ENCODE measurements at places on chromosomes 1 and 21.

DNA sequence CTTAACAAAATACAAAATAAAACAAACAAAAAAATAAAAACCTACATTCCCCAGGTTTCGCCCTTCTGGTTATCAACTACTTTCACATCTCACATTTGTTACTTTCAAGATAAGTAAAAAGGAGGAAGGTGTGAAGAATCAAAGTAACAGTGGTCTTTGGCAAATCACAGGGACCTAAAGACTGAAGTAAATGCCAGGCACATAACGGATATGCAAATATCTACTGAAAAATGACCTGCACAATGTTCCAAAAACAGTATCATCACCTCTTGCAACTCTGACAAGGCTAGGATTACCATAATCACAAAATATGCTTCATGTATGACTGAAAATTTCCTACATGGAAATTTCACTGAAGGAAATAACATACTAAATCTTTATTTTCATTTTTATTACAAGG lies 29.3 kb downstream of the COP1 start:
- peak; percentile 56 for DNase-seq
- H3K27ac ChIP-seq, result peak overlapping the region; percentile 24
- H3K4me1 ChIP-seq, result peaks cover 15% of the 10 kb centered on the region
- H3K4me3 ChIP-seq, result no peak overlapping the region

DNA sequence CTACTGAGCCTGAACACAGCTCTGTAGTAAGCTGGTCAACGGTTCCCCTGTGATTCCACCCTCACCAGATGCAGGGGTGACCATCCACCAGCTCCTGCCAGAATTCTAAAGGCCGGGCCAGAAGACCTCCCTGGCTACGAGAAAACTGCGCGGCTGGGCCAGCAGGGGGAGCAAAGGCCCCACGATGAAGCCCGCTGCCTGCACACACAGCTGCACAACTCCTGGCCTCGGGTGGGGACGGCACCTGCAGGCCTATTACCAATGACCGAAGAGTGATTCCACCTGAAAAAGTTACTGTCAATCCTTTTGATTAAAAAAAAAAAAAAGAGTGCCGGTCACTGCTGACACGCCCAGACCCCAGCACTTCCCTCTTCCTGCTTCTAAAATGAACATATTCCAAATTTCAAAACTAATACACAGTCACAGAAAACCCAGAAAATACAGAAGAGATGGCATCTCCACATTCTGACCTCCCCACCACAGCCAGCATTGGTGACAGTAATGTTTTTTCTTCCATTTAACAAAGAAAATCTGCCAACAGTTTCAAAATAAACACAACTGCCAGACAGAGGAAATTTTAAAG lies 49.8 kb upstream of the RIPK4 start:
- H3K27ac ChIP-seq, result no peak overlapping the region
- no peak for DNase-seq
- H3K4me3 ChIP-seq, result no peak overlapping the region

- DNase-seq, result no peak
- no peak overlapping the region for H3K27ac ChIP-seq
- no peak overlapping the region for H3K4me3 ChIP-seq
- H3K4me1 ChIP-seq, result peaks cover 10% of the 10 kb centered on the region
These were observed 115.4 kb upstream of the HOOK1 start for GRCh38 chr1:59699227-59699847.

DNA sequence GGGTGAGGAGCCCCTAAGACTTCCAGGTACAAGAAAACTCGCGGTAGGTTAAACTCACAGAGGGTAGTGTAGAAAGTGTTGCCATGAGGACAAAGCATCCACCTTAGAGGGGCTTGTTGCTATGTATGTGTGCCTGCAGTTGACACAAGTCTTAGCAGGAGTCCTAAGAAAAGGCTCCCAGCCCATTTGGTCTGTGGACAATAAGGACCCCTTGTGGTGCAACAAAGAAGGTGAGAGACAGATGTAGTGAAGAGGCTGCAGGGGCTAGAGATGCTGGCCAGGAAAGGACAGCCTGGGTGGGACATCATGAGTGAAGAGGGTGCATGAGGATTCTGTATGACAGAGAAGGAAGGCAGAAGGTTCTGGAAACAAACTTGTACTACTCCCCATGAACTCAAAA lies 36.3 kb upstream of the IL10 start:
- no peaks in the 10 kb centered on the region for H3K36me3 ChIP-seq
- H3K4me1 ChIP-seq, result peaks cover 11% of the 10 kb centered on the region
- no peak for DNase-seq
- H3K27ac ChIP-seq, result no peak overlapping the region
- no peaks in the 10 kb centered on the region for H3K27me3 ChIP-seq
- H3K4me3 ChIP-seq, result no peak overlapping the region

- no peaks in the 10 kb centered on the region for H3K36me3 ChIP-seq
These were observed 39.4 kb upstream of the BCL10 start for GRCh38 chr1:85315789-85316188.

GRCh38 chr1:87362063-87362833 lies 33.6 kb downstream of the LMO4 start:
- H3K4me1 ChIP-seq, result no peaks in the 10 kb centered on the region
- no peak for DNase-seq
- H3K4me3 ChIP-seq, result no peak overlapping the region
- H3K27me3 ChIP-seq, result no peaks in the 10 kb centered on the region
- no peaks in the 10 kb centered on the region for H3K36me3 ChIP-seq

- H3K4me1 ChIP-seq, result no peaks in the 10 kb centered on the region
- H3K36me3 ChIP-seq, result no peaks in the 10 kb centered on the region
- no peak overlapping the region for H3K4me3 ChIP-seq
- no peak overlapping the region for H3K27ac ChIP-seq
These were observed 105.8 kb downstream of the OMA1 start for GRCh38 chr1:58440696-58441095.

GRCh38 chr1:60753036-60753900 lies 329.1 kb upstream of the NFIA start:
- H3K36me3 ChIP-seq, result no peaks in the 10 kb centered on the region
- no peaks in the 10 kb centered on the region for H3K4me1 ChIP-seq
- no peak for DNase-seq
- no peak overlapping the region for H3K4me3 ChIP-seq
- H3K27ac ChIP-seq, result no peak overlapping the region

DNA sequence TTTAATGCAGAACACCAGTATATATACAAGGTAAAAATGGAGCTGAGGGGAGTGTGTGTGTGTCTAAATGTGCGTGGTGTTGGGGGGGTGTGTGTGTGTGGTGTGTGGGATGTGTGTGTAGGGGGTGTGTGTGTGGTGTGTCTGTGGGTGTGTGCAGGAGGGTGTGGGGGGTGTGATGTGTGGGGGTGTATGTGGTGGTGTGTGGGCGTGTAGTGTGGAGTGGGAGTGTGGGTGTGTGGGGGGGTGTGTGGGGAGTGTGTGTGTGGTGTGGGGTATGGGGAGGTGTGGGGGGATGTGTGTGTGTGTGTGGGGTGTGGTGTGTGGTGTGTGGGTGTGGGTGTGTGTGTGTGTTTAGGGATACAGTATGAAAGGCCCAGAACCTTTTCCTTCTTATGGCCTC lies 202.3 kb upstream of the CACYBP start:
- H3K27me3 ChIP-seq, result no peaks in the 10 kb centered on the region
- H3K4me1 ChIP-seq, result peaks cover 17% of the 10 kb centered on the region
- no peaks in the 10 kb centered on the region for H3K36me3 ChIP-seq

- H3K27me3 ChIP-seq, result no peaks in the 10 kb centered on the region
- H3K27ac ChIP-seq, result no peak overlapping the region
- H3K36me3 ChIP-seq, result no peaks in the 10 kb centered on the region
- DNase-seq, result no peak
- H3K4me3 ChIP-seq, result no peak overlapping the region
These were observed 81.6 kb upstream of the IVNS1ABP start for GRCh38 chr1:185398599-185398998.

- no peaks in the 10 kb centered on the region for H3K36me3 ChIP-seq
- H3K4me1 ChIP-seq, result no peaks in the 10 kb centered on the region
- H3K27me3 ChIP-seq, result no peaks in the 10 kb centered on the region
These were observed 37.3 kb downstream of the F13B start for GRCh38 chr1:197029749-197030148.

GRCh38 chr1:66517959-66518358 lies 16.0 kb upstream of the SGIP1 start:
- H3K27me3 ChIP-seq, result no peaks in the 10 kb centered on the region
- DNase-seq, result no peak
- H3K27ac ChIP-seq, result no peak overlapping the region
- no peaks in the 10 kb centered on the region for H3K4me1 ChIP-seq

GRCh38 chr1:85555867-85556573 lies 24.5 kb upstream of the CCN1 start:
- no peaks in the 10 kb centered on the region for H3K36me3 ChIP-seq
- H3K4me3 ChIP-seq, result no peak overlapping the region
- H3K27me3 ChIP-seq, result no peaks in the 10 kb centered on the region
- no peak overlapping the region for H3K27ac ChIP-seq
- no peak for DNase-seq

GRCh38 chr1:109782514-109782913 lies 18.8 kb upstream of the EPS8L3 start:
- H3K36me3 ChIP-seq, result no peaks in the 10 kb centered on the region
- no peak for DNase-seq
- H3K4me3 ChIP-seq, result no peak overlapping the region
- no peak overlapping the region for H3K27ac ChIP-seq

DNA sequence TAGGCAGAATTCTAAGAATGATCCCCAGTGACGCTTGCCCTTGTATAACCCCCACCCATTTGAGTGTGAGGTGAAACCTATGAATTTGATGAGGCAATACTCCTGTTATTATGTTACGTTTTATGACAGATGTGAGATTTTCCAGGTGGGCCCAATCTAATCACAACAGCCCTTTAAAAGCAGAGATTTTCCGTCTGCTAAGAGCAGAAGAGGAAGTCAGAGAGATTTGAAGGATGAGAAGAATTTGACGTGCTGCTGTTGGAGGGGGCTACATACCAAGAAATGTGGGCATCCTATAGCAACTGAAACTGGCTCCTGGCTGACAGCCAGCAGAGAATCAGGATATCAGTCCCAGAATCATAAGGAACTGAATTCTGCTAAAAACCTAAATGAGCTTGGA lies 2.4 kb upstream of the SLC19A2 start:
- H3K27me3 ChIP-seq, result no peaks in the 10 kb centered on the region
- H3K27ac ChIP-seq, result no peak overlapping the region
- H3K36me3 ChIP-seq, result no peaks in the 10 kb centered on the region
- H3K4me1 ChIP-seq, result peaks cover 14% of the 10 kb centered on the region
- no peak for DNase-seq
- H3K4me3 ChIP-seq, result no peak overlapping the region

- no peaks in the 10 kb centered on the region for H3K36me3 ChIP-seq
- H3K4me3 ChIP-seq, result no peak overlapping the region
- no peak overlapping the region for H3K27ac ChIP-seq
- DNase-seq, result no peak
- H3K4me1 ChIP-seq, result no peaks in the 10 kb centered on the region
These were observed 30.9 kb upstream of the SSX2IP start for GRCh38 chr1:84721152-84721551.

GRCh38 chr1:206583707-206584648 lies 28.3 kb downstream of the EIF2D start:
- H3K4me1 ChIP-seq, result peaks cover 28% of the 10 kb centered on the region
- H3K27ac ChIP-seq, result no peak overlapping the region
- no peaks in the 10 kb centered on the region for H3K27me3 ChIP-seq
- H3K4me3 ChIP-seq, result no peak overlapping the region
- DNase-seq, result no peak

DNA sequence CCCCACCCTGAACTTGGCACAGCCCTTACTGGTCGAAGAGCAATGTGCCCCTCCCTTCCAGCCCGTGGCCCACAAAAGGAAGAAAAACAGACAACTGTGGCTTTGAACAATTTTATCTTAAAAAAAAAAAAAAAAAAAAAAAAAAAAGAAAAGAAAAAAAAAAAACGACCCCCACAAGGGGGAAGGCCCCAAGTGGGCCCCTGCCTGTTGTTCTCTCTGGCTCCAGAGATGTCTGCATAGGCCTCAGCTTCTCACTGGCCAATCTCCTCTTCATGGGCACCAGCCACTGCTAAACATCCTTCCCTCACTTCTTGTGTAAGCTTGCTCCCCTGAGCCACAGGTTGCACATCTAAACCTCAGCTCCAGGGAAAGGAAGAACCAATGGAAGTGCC lies 386 bp upstream of the TSTD1 start:
- no peaks in the 10 kb centered on the region for H3K27me3 ChIP-seq
- peaks cover 13% of the 10 kb centered on the region for H3K4me1 ChIP-seq
- H3K4me3 ChIP-seq, result peak overlapping the region; percentile 87
- no peak for DNase-seq
- H3K36me3 ChIP-seq, result peaks cover 22% of the 10 kb centered on the region

DNA sequence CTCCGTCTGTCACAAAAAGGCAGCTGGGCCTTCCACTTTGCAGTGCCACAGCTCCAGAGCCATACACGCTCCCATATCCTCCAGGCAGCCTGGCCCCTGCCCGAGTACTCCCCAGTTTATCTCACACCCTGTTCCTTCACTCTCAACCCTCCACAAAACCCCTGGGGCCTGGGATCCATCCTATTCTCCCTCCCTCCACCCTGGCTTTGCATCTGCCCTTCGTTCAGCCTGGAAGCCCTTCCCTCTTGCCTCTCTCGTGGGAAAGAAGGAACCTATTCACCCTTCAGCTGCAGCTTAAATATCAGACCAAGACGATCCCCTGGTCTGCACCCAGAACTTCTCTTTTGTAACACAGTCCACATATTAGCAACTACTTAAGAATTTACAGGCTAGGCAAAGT lies 56.7 kb downstream of the CAMK2N1 start:
- no peaks in the 10 kb centered on the region for H3K27me3 ChIP-seq
- H3K4me3 ChIP-seq, result no peak overlapping the region
- H3K36me3 ChIP-seq, result no peaks in the 10 kb centered on the region
- H3K4me1 ChIP-seq, result peaks cover 8% of the 10 kb centered on the region

DNA sequence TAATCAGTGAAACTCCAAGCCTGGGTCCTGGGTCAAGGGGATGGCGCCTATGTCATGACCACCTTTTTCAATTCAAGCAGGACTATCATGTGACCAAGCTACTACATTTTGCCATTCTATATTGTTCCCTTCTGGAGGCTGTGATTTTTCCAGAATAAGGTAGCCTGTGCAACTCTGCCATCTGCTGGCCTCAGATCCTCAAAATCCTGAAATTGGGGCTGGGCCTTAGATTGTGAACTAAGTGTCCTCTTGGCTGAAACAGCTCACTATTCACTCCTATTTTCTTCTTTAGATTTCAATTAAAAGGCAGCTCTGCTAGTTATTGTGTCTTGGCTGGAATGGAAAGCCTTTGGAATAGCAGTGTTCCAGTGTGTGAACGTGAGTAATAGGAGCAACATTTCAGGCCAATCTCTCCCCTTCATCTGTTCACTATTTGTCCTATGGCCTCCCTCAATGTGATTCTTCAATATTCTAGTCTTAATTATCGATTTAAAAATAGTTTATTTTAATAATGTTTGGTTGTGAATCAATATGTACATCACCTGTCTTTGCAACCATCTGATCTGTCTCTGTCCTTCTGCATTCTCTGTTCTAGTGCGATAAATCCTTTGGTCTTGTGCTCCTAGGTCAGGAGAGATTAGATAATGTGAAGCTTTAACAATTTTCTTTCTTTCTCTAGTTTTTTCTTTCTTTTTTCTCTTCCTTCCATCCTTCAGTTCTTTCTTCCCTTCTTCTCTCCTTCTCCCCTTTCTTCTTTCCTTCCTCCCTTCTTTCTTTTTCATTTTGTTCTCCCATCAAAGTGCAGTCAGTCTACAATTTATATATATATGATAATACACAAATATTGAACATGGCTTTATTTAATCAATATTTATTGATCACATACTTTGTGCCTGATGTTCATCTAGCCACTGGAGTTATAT lies 69.8 kb downstream of the CR1 start:
- no peak for DNase-seq
- no peak overlapping the region for H3K27ac ChIP-seq
- H3K4me1 ChIP-seq, result no peaks in the 10 kb centered on the region
- no peaks in the 10 kb centered on the region for H3K27me3 ChIP-seq
- no peaks in the 10 kb centered on the region for H3K36me3 ChIP-seq

- DNase-seq, result no peak
- no peak overlapping the region for H3K27ac ChIP-seq
- no peaks in the 10 kb centered on the region for H3K4me1 ChIP-seq
These were observed 7.5 kb downstream of the SLC19A1 start for GRCh38 chr21:45534636-45535331.
